ENCODE measurements at places on chromosomes 16 and 17.

GRCh38 chr16:28193530-28194423, 18.0 kb downstream of the XPO6 start:
- DNase-seq: peak; percentile 59

GRCh38 chr17:3040882-3041281, 22.5 kb downstream of the OR1D5 start:
- DNase-seq: no peak

- DNase-seq: no peak
Observed at GRCh38 chr16:1950047-1950446, 4.4 kb downstream of the RPL3L start.

DNA sequence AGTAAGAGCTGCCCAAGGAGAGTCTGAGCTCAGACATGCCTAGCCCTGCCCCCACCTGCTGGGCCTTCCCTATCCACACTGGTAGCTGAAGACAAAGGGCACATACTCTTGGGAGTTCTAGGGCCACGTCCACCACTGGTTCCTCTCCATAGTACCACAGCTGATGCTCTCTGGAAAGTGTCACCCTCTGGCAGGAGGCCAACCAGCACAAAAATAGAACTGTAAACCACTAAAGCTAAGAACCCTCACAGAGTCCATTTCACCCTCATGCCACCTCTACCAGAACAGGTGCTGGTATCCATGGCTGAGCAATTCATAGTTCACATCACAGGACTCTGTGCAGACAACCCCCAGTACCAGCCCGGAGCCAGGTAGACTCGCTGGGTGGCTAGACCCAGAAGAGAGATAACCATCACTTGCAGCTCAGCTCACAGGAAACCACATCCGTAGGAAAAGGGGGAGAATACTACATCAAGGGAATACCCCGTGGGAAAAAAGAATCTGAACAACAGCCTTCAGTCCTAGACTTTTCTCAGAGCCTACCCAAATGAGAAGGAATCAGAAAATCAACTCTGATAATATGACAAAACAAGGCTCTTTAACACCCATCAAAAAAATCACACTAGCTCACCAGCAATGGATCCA, 115.3 kb downstream of the CEP112 start:
- DNase-seq: peak; percentile 11

DNA sequence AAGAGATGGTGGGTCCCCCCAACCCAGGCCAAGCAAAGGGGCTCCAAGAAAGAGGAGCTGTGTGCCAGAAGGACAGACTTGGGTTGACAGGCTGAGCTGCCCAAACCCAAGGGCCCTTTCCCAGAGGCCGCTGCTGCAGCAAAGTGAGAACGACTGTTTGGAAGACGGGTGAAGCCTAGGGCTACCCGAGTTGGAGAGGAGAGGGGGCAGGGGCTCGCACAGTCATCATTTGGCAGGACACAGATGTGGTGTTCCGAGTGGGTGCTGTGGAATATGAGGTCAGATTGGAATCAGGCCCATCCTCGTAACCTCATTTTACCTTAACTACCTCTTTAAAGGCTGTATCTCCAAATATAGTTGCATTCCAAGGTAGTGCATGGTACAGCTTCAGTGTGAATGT, 5.3 kb upstream of the MFAP4 start:
- no peak for DNase-seq
